Cerebellar cortex (tissue), 1 donor: ENCODE measurements at places on chromosomes 6 and 20.

- DNase-seq: no peak
Observed at GRCh38 chr6:100518588-100518987, 53.9 kb upstream of the SIM1 start.

DNA sequence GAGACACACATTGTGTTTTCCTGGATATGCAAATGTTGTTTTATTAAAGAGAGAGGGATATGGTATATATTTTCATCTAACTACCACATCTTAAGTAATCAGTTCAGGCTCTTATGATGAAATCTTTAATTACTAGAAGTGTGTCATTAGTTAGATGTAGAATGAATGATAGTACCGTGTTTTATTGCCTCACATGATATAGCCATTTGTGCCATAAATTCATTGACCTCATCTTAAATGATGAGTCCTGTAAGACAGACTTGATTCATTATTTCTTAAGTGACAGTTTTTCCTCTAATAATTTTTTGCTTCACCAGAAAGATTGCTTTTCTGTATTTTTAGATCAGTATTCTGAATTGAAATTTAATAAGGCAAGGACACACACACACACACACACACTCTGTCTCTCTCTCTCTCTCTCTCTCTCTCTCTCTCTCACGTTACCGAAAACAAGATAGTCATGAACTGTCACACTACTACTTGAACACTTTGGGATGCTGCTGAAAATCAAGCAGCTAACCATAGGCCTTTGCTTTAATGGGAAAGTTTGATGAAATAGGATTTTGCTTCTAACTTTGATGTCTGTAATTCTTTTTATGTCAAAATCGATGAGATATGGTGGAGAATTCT, 140.5 kb downstream of the SOBP start:
- no peak for DNase-seq

- no peak for DNase-seq
Observed at GRCh38 chr6:5521322-5521721, 260.0 kb downstream of the FARS2 start.

DNA sequence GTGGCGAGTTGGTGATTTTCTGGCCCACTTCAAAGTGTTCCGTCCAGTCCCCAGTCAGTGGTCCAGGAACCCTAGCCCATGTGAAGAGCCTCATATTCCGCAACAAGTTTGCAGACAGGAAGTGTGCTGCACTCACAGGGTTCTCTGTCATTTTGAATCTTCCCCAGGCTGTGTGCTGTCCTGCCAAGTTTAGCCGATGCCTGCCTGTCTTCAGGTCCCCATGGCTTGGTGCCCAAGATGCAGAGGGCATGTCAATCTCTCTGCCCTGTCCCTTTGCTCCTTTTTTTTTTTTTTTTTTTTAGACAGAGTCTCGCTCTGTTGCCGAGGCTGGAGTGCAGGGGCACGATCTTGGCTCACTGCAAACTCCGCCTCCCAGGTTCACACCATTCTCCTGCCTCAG, 69.9 kb upstream of the ATXN1 start:
- no peak for DNase-seq

GRCh38 chr6:155611742-155612141, 156.1 kb upstream of the NOX3 start:
- DNase-seq: no peak

- DNase-seq: no peak
Observed at GRCh38 chr20:25230166-25230831, 17.6 kb upstream of the PYGB start.

DNA sequence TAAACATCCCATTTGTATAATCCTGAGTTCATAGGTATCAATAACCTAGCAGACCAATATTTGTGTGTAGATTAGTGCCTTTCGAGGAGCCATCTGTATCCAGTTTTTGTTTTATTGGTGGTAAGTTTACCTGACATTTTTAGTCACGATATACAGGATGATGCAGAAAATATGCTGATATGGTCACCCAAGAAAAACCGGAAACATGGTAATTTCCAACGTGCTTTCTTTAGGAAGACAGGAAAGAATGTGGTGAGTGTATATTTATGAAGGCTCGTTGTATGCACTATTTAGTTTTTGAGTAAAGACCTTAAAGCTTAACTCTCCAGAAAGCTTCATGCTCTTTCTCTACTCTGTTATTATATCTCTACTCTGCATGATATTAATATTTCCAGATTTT, 180.2 kb upstream of the PHACTR1 start:
- no peak for DNase-seq

GRCh38 chr6:2434116-2434515, 188.7 kb upstream of the GMDS start:
- DNase-seq: no peak

- no peak for DNase-seq
Observed at GRCh38 chr6:21808045-21808470, 214.5 kb downstream of the SOX4 start.

DNA sequence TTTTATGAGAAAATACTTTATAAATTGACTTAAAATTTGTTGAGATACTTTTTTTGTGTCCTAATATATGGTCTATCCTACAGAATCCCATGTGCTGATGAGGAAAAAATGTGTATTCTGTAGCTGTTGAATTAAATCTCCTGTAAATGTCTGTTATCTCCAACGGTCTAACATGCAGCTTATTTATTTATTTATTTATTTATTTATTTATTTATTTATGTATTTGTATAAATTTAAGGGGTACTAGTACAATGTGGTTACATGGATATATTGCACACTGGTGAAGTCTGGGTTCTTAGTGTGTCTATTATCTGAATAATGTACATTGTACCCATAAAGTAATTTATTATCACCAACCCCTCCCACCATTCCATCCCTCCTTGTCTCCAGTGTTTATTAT, 315.5 kb downstream of the TENT5A start:
- DNase-seq: no peak

DNA sequence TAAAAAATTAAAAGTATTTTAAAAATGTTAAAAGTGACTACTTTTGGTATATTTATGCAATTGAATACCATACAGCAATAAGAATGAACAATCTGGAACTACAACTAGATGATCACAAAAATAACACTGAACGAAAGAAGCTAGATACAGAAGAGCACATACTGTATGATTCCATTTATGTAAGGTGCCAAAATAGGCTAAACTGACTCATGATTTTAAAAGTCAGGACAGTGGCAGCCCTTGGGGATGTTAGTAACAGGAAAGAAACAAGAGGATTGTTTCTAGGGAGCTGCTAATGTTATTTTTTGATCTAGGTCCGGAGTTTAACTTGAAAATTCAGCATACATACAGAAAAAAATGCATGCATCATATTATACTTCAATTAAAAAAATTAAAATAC, 42.3 kb downstream of the KIF13A start:
- DNase-seq: no peak

DNA sequence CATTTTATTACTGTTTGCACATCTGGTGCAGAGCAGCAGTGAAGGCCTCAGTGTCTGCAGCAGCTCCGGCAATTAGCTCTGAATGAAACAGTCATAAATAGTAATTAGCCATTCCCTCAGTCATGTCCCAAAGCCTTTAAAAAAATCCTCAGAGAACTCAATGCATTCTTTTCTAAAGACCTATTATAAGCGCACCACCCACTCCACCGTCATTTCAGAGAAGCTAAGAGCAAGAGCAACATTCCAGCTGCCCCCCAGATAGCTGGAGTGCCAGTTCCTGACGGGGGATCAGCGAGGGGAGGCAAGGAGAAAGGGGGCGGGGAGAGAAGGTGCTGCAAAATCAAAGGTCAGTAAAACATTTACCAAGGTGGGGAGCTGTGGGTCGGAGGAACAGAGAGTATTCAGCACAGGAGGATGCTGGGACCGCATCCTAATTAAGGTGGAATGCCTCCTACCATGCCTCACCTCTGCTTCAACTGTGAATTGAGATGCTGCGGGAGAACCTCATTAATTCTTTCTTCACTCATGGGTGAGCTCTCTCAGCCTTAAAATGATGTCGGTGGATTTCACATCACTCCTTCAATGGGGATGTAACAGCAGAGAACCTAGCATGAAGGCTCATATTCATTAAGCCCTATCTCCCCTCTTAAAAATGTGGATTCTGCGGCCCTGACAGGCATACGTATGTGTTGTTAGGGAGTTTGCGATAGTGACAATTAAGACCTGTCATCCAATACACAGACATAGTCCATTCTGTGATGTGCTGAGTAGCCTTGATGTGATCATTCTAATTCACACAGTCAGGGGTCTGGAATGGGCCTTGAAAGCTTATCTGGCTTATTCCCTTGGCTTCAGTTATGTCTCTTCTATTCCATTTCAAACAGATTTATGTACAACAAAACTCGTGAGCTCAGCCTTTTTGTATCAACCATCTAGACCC, 469.5 kb upstream of the NRSN1 start:
- no peak for DNase-seq

GRCh38 chr6:72580281-72580940, 41.5 kb upstream of the KCNQ5 start:
- peak; percentile 22 for DNase-seq

DNA sequence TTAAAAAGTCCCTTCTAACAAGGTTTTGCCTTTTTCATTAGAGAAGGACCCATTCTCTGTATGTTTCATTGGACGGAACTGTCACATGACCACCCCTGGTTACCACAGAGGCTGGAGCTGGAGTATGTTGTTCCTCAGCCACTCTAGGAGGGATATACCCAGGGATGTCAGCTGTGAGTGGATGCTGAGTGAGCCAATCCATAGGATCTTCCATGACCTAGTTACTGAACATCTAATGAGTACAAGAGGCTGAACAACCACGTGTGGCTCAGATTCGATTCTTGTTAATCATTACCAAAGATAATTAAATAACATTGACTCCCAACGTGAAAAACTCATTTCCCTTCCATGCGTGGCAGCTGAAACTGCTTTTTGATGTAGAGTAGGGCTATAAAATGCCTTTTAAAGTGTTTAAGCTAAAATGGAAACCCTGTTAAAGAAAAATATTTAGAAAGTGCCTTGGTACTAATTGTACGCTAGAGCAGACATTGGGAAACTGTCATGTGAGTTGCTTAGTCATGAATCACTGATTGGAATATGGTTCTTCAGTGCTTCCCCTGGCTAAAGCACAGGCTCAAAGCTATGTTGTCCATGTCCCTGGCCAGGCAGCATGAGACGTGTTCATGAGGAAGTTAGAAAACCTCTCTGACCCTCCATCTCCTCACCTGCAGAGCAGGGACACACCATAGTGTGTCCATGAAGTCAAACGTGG, 256.1 kb downstream of the ZNF217 start:
- DNase-seq: no peak

GRCh38 chr6:144678844-144679243, 393.7 kb downstream of the UTRN start:
- no peak for DNase-seq

DNA sequence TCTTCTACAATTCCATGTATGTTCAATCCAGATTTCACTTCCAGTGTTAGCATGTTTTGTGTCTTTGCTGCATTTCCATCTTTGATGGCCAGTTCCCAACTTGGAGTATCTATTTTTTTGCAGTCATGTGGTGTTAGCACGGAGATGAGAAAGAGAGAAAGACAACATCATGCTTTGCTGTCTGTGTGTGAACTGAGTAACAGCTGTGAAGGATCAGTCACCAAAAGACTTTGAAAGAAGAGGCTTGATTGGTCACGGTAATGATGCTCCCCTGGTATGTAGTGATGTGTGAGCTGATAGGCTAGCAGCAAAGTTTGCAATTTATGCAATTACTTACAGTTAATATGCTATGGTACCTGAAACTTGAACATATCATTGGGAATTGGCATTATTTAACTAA, 731.3 kb upstream of the NRSN1 start:
- no peak for DNase-seq

GRCh38 chr6:17280552-17281090, 540 bp upstream of the RBM24 start:
- DNase-seq: peak; percentile 25

DNA sequence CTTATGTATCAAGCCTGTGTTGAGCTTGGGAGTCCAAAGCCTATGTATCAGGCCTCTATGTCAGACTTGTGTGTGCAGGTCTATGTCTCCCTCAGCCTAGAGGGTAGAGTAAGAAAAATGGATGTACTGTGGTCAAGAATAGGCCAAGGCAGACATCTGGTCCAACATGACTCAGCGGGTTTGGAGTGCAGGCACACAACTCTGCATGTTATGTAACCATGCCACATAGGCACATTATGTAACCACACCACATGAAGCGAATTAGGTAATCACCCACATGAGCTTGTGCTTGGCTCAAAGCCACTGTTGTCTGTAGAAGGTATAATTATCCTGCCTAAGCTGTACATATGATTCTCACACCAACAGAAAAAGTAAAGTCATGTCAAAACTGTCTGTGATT, 1190.5 kb upstream of the EYS start:
- DNase-seq: no peak

- DNase-seq: no peak
Observed at GRCh38 chr20:3890398-3890751, 1.2 kb downstream of the PANK2 start.

GRCh38 chr20:11103866-11104265, 430.1 kb upstream of the JAG1 start:
- DNase-seq: no peak

GRCh38 chr20:428658-429200, 20.6 kb downstream of the RBCK1 start:
- DNase-seq: no peak

DNA sequence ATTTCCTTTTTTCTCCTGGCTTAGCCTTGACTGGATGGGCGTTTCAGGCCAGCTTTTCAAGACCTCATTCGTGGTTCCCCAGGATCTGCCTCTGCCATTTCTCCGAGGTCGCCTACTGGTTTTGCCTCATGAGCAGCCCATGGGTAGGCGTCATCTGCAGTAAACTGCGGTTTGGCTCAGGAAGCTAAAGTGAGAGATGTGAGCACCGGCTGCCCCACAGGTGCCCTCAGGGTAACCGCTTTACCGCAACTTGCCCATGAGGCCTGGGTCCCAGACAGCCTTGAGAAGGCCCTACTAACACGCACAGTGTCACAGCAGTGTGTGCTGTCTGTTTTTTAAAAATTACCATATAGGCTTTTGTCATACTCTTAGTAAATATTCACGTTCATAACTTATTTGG, 53.4 kb upstream of the TBXT start:
- no peak for DNase-seq

GRCh38 chr6:149176971-149177667, 140.4 kb upstream of the TAB2 start:
- no peak for DNase-seq

GRCh38 chr20:49833483-49833882, 20.9 kb downstream of the SLC9A8 start:
- DNase-seq: no peak
